ENCODE measurements at places on chromosomes 11 and 22.

- DNase-seq: no peak
Observed at GRCh38 chr11:81071606-81072005, 1630.8 kb upstream of the TENM4 start.

DNA sequence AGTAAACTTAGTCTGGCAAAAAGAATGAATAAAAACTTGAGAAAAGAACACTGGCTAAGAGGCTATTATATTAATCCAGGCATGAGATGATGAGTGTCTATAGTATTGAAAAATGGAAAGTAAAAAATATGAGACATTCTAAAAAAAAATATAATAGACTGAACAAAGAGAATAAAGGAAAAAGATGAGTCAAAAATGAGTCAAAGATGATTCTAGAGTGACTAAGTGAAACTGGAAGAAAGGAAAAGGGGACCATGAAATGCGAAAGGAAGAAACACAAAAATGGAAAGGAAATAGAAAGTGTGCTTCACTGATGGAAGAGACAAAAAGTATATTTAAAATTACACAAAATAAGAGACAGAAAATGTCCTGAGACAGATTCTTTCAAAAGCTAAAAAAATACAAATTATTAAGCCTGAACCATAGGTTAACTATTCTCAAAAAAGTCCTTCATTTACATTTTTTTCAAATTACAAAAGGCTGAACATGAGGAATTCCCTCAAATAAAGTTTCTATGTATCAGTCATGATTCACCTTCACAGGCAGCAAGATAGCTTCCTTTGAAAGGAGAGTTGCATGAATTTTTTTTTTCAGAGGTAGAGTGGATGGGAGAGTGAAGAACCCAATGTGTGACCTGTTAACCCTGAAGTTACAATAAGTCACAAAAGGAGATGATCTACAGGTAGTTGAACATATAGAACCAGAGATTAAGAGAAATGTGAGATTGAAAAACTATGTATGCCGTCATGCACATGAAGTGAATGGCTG is 75.2 kb downstream of the EIF3M start:
- no peak for DNase-seq

DNA sequence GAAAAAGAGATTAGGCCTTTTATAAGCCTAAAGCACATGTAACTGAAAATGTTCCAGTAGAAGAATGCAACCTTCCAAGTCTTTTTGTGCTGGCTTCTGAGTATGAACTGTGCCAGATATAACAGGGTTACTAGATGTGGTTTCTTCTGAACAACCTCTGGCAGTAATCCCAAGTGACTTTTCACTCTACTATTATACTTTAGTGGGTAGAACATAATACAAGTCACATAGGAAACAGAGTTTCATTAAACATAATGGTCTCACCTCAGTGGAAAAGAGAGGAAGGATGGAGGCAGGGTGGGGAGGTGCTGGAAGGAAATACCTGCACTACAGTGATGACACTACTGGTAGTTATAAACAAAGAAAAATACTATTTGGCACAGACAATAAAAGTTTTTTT is 81.3 kb downstream of the PHF21A start:
- no peak for DNase-seq

DNA sequence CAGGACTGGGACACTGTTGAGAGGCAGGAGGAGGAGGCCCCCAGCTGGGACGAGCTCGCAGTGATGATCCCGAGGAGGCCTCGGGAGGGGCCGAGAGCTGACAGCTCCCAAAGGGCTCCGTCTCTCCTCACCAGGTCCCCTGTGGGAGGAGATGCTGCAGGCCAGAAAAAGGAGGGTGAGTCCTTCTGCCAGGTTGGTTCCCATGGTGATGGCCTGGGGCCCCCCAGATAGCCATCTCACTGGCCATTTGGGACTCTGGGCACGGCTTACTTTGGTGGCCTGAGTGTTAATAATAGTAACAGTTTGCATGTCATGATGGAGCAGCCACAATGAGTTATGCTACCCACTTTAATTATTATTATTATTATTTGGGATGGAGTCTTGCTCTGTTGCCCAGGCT is 18.9 kb downstream of the TRIOBP start:
- DNase-seq: no peak

DNA sequence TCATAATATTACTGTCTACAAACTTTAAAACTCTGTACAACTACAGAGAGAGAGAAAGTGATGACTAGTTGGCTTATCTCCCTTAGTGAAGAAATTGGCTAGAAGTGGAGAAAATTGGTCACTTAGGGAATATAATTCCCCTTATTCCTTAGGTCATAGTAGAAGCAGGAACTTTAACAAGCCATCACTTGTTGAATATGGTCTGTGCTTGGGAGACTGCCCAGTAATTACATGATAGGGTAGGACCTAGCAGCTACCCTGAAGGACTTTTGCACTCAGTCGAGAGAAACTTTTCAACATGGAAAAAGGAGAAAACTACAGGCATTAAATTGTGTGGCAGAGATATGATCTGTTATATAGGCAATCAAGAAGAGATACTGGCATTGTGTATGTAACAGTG is 576.5 kb upstream of the CCDC90B start:
- DNase-seq: no peak

DNA sequence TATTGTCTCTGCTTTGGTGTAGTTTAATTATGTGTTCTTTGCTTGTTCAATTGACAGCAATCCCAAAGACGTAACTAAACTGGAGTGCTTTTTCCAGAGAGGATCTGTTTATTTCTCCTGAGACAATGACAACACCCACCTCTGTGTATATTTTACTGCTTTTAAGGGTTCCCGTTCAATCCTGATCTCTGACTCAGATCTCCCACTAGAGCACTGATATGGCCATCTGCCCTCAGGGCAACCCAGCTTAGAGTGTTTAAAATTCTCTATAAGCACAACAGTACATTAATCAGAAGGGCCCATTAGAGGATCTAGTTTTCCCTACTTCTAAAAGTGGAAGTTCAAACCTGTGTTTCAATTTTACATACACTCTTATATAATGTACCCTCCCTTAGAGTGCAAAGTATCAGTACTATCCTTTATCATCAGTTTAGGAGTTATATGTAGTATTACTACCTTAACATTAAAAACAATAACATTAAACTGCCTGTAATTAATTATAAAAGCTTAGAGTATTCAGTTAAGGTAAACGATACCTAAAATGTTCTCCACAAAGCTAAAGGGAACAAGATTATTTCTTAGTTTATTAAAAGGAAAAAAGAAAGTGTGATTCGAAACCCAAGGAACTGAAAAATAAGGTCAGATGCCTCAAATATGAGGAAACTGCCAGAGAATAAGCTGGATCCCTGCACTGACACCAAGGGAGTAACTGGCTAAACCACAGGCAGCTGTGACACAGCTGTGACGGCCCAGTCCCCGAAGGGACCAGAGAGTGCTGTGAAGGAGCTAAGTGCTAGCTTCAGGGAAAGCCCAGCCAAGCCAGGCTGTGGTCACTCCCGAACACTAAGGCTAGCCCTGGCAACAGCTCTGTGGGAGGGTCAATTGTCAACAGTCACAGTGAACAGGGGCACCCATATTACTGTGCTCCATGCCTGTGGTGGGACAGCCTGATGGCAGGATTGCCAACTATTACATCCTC is 15.2 kb downstream of the UFD1 start:
- DNase-seq: no peak

GRCh38 chr11:87832211-87832610 is 343.0 kb downstream of the RAB38 start:
- no peak for DNase-seq

- no peak for DNase-seq
Observed at GRCh38 chr22:39097098-39098020, at the start of gene APOBEC3H. TSS of gene APOBEC3H (plus strand) at chr22:39097244. CDS start at chr22:39100279, 3,035 bp downstream.

DNA sequence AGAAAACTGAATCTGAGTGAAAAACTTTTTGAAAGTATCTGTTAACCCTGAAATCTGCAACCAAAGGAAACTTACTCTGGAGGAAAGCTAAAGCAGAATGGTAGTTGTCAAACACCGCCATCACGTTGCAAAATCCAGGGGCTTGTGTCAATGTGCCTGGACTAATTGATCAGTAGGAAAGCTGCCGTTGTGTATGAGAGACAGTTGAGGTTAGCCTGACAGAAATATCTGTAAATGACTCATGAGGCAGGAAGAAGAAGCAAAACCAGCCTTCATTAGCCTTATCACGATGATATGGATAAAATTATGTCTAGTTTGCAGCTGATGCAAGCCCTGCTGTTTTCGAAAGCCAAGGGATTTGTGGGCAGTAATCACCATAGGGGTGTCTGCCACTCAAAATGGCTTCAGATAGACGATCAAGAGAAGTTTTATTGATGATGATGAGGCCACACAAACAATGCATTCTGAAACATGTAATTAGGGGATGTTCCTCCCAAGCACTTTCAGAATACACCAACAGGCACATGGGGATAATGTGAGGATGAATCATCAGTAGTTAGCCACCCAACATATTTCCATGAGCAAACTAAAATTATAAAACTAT is 8.9 kb downstream of the SCGB1A1 start:
- DNase-seq: peak; percentile 54

GRCh38 chr22:34879001-34879400 is 187.0 kb upstream of the ISX start:
- DNase-seq: no peak

All from CD4-positive, CD25-positive, alpha-beta regulatory T cell (primary cell).